ENCODE measurements at places on chromosomes 6 and 20.

DNA sequence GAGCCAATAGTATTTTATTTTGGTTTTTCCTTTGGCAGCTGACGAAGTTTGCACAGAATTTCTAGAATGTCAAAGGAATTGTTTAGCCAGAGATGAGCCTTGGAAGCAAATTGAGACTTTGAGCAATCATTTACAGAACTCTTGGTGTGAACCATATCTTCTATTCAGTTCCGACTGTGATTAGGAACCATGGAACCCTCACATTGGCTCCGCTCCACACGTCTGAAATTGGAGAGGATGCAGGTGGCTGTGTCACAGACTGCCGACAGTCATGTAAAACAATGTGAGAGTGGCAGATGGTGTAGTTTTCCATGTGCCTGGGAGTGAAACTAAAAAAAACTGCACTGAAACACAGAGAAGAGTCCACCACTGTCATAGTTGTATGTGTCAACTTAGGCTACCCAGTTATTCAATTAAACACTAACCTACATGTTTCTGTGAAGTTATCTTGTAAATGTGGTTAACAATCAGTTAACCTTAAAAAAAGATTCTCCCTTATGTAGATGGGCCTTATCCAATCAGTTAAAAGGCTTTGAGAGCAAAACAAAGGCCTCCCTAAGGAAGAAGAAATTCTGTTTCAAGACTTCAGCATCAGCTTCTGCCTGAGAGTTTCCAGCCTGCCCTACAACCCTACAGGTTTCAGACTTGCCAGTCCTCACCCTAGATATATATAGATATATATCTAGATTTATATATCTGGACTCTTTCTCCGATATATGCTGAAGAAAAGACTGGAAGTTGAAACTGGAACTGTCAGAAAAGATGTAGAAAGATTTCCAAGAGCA, 3.3 kb upstream of the HMGN4 start:
- DNase-seq: no peak

- DNase-seq: no peak
Measured at GRCh38 chr6:152263582-152263981, 373.6 kb downstream of the SYNE1 start.

- no peak for DNase-seq
Measured at GRCh38 chr20:56060486-56060885, 55.2 kb upstream of the CBLN4 start.

- DNase-seq: peak; percentile 92
Measured at GRCh38 chr6:156949376-156949775, 172.2 kb downstream of the ARID1B start.

- DNase-seq: no peak
Measured at GRCh38 chr6:84785671-84786070, 21.3 kb upstream of the TBX18 start.

DNA sequence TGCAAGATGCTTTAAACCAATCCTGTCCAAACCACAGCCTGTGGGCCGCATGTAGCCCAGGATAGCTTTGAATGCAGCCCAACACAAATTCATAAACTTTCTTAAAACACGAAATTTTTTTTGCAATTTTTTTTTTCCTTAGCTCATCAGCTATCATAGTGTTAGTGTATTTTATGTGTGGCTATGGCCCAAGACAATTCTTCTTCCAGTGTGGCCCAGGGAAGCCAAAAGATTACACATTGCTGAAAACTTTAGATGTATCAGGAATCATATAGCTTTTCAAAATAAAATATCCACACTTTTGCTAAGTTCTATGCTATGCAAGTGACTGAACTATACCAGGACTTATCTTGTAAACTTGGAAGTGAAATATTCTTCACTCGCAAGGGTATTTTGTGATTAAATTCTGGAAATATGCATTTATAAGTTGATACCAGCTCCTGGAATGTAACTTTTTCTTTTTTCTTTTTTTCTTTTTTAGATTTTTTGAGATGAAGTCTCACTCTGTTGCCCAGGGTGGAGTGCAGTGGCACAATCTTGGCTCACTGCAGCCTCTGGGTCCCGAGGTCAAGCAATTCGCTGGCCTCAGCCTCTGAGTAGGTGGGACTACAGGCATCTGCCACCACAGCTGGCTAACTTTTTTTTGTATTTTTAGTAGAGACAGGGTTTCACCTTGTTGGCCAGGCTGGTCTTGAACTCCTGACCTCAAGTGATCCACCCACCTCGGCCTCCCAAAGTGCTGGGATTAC, 49.8 kb downstream of the MTHFD1L start:
- no peak for DNase-seq

DNA sequence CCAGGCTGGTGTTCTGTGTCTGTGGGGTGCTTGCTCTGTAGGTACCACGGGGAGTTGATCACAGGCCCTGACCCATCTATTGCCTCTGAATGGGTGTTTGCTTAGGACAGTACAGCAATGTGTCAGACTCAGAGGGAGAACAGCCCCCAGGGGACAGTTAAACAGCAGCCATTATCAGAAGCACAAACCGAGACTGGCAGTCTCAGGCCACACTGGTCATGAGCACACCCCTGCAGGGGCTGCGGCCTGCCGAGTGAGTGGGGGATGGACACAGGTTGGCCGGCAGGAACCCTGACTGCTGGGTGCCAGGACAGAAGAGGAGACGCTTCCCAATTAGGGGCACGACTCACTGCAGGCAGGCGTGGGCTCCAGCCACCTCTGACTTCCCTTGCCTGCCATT, 395.6 kb downstream of the CDH4 start:
- no peak for DNase-seq

DNA sequence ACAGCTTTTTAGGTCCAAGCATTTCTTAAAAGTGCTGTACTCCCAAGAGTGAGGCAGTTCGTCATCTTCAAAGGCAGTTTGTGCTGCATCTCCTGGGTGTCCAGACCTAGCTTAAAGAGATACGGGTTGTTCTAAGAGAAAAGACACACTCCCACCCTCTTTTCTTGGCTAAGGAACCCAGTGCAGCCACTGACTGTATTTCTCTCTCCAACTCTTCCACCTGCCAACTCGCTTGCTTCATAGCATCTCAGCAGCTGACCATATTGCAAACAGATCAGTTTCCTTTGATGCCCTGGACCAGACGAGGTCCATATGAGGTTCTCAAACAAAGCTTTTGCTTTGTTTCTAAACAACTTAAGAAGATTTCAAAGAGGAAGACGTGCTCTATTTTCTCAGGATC, 101.1 kb downstream of the ISM1 start:
- no peak for DNase-seq

GRCh38 chr6:99296261-99296660, 53.2 kb downstream of the FAXC start:
- no peak for DNase-seq

DNA sequence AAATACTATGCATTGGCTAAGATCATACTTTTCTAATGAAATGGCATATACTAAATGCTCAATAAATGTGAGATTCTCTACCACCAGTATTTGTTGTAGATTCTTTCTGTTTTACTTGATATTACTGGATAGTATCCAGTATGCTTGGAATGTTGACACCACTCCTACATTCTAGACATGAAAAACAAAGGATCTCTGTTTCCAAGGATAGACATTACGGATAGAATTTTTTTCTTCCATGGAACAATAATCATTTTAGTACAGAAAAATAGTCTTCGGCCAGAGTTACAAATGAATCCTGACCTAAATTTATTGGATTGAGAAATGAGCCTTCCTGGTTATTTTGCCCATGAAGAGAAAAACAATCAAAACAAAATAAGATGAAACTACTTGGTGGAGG, 258.2 kb upstream of the NT5E start:
- DNase-seq: no peak

DNA sequence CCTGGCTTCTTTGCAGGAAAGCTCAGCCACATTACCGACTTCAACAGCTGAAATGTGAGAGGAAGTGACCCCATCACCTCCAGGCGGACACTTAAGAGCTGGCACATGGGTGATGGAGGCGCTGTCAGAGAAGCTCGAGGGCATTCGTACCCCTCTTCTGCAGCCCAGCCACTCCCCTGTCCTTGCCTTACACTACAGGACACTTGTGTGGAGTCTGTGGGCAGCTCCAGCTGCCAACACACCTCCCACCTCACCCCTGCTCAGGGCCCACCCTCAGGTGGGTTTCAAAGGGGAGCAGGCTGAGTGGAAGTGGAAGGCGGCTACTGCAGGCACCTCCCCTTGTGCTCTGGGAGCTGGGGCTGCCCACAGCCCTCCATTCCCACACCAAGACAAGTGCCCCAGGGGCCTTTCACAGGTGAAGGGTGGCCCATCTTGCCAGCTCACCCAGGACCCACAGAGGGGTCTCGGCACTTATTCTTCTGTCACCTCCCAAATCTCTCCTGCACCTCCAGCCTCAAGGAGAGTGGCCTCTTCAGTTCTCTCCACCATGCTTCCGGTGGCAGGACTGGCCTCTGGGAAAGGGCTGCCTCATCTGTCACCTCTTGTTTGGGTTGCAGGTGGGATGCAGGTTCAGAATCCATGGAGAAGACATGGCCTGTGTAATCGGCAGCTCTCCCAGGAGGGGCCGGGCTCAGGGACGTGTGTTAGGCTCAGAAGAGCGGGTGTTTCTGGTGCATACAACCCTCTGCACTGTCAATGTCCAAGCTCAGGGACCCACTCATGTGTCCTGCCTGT, 49.8 kb downstream of the IRF4 start:
- DNase-seq: no peak

- DNase-seq: peak; percentile 35
Measured at GRCh38 chr20:59836767-59837166, 96.7 kb downstream of the SYCP2 start.

DNA sequence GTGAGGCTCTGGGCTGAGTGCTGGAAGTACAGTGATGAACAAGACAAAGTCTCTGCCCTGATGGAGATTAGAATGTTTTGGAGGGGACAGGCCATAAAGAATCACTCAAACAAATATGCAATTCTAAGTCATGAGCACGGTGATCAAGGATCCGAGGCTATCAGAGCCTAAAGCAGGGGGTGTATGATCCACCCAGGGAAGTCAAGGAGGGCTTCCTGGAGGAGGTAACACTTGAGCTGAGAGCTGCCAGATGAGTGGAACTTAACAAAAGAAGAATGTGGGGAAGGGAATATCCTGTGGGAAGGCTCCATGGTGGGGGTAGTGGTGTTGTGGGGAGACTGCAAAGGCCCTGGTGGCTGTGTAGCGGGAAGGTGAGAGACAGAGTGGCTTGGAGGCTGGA, 12.2 kb downstream of the BPIFB4 start:
- DNase-seq: no peak

DNA sequence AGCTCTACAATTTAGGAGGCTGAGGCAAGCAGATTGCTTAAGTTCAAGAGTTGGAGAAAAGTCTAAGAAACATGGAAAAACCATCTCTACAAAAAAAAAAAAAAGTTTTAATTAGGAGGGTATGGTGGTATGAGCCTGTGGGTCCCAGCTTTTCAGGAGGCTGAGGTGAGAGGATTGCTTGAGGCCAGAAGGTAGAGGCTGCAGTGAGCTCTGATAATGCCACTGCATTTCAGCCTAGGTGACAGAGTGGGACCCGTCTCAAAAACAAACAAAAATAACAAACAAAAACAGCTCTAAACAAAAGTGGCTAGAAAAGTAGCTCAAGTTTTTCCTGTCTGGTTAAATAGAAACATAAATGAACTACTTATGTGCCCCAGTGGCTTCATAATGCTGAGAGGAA, 2133.6 kb upstream of the DEFB115 start:
- DNase-seq: no peak

GRCh38 chr6:112235956-112236355, 18.4 kb downstream of the LAMA4 start:
- peak; percentile 33 for DNase-seq

DNA sequence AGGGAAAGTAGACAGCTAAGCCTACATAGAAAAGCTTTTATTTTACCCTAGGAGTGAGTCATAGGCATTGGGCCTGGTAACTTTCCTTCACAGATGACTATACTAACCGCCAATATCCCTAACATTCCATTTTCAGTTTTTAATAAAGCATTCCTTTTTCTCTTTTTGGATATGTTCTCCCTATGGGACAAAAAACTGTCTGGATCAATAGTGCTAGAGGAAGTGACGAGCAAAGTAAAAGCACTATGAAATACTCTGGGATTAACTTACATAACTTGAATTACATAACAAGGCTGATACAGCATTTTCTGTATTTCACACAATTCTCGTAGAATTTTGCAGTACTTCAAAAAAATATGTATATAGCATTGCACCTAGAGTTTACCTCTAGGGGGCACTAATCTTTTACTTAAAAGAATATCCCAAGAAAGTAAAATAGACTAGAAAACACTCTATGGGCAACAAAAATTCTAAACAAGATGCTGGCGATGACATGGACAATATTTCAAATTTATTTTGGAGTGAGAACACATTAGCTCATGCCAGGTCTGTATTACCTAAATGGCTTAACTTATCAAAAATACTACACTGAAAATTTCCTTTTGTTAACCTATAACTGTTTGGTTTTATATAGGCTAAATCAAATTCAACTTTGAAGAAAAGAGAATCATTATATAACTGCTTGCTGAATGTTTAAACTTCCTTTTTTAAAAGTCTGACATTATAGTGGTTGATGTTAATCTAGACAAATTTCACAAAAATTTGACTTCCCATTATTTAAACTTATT, 66.3 kb upstream of the DST start:
- DNase-seq: peak; percentile 61

- DNase-seq: no peak
Measured at GRCh38 chr20:34978092-34978744, 22.6 kb downstream of the MYH7B start.

DNA sequence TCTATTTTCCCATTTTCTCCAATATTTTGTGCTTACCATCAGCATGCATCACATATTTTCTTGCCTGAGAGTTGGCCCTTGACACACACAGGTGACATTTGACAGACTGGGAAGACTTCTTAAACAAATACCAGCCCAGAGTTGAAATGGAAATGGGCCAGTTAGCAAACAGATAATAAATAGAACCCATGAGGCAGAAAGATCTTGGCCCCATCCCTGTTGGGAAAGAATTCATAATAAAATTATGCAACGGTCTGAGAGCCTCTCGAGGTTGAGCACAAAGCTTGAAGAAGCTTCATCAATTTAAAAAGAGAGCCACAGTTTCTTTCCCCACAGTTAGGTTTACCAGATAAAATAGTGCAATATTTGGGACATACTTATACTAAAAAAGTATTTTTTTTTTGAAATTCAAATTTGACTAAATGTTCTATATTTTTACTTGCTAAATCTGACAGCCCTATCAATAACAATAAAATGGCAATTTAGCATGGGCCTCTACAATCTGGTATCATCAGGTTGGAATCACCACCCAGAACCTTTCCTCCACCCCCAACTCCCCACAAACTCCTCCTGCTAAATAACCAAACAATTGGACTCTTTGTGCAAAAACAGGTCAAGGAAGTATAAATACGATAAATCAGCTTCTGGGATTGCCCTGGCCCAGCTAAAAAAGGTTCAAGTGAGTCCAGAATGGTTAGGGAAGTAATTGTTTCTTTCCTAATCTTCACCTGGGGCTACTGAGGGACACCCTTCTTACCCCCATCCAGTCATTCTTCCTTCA, 129.8 kb downstream of the CD164 start:
- DNase-seq: no peak

DNA sequence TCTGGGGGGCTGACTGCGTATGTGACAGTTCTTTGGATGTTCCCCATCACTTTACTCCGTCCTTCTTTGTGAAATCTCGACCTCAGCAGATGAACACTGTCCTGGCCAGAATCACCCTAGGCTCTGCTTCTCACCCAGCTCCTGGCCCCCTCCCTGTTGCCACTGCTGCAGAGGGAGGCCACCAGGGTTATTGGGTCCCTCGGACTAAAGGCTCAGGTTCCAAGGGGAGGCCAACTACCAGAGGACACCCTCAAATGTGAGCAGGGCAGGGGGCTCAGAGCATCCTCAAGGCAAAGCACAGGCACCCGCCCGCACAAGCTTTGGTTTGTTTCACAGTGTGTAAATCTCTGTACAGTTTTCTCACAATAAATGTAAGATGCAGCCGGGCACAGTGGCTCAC, 269.9 kb downstream of the UST start:
- no peak for DNase-seq
